ENCODE measurements at places on chromosomes 13 and 19.

GRCh38 chr19:29666578-29667386 lies 1.5 kb downstream of the PLEKHF1 start:
- no peak for DNase-seq

GRCh38 chr13:65401315-65401714 lies 1828.8 kb downstream of the PCDH9 start:
- DNase-seq, result no peak

DNA sequence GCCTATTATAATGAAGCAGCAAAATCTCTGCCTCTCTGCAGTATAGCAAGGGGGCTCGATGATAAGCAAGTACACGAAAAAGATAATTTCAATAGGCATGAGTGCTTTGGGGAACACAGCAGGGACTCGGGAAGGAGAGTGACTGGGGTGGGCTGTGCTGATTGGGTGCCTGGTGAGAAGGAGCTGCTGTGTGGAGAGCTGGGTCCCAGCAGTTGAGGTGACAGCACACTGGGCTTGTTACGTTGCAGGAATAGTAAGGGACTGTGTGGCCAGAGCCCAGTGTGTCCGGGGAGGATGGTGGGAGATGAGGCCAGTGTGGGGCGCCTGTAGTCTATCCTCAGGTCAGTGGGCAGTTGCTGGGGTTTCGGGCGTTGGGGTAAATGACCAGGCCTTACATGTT lies 17.4 kb downstream of the WDR62 start:
- DNase-seq, result no peak

DNA sequence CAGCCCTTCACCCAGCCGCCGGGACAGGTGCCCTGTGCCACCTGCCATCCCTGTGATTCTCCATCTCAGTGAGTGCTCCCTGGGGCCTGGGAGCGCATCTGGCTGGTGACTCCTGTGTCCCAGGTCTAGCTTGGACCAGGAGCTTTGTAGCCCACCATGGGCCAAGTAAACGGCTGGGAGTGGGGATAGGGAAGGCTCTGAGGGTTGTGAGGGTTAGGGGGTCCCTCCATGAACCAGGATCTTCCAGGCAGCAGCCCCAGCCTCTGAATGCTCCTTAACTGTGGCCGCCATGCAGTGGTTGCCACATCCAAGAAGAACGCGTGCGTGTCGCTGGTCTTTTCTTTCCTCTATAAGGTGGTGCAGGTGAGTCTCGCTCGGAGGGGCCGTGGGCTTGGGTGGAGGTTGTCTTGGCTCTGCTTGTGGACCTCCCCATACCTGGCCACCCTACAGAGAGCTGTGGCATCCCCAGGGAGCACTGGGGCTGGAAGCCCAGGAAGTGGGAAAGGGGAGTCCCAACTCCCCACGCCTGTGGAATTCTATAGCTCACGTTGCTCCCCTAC lies 8.4 kb downstream of the AP1M1 start:
- no peak for DNase-seq

DNA sequence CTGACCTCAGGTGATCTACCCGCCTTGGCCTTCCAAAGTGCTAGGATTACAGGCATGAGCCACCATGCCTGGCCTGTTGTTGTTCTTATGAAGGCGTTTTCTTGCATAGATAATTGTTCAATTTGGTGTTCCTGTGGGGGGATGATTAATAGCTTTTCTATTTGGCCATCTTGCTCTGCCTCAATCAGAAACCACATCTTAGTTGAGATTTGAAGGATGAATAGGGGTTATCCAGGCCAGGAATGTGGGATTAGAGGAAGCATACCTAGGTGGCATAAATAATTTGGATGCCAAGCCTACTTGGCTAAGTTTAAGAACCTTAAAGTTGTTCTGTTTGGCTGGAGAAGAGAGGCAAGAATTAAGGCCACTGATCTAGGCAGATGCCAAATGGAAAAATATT lies 44.4 kb downstream of the CCNA1 start:
- DNase-seq, result no peak

DNA sequence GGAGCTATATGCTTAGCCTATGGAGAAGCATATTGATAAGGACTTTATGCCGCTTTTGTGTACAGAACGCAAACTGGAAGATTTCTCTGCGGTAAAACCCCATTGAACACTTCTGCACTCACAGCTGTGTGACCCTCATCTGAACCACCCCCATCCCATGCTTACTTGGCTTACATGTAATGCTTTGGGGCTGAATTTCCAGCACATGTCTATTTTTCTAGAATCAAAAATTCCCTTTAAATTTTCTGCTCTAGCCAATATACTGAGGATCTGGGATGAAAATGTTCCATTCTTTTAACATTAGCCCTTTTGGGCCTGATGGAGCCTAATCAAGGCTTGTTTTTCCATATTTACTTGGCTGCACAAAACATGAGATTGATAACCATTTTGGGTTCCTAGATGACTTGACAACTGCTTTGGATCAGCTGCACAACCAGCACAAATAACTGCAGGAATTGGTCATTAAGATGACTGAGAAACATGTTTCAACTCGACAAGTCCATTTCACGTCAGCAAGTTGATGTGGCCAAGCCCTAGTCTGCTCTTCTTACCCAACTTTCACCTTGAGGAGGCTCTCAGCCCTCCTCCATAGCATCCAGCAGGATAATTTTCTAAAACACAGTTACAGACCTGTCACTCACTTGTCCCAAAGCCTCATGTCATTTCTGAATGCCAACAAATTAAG lies 52.4 kb downstream of the TNFSF11 start:
- no peak for DNase-seq

DNA sequence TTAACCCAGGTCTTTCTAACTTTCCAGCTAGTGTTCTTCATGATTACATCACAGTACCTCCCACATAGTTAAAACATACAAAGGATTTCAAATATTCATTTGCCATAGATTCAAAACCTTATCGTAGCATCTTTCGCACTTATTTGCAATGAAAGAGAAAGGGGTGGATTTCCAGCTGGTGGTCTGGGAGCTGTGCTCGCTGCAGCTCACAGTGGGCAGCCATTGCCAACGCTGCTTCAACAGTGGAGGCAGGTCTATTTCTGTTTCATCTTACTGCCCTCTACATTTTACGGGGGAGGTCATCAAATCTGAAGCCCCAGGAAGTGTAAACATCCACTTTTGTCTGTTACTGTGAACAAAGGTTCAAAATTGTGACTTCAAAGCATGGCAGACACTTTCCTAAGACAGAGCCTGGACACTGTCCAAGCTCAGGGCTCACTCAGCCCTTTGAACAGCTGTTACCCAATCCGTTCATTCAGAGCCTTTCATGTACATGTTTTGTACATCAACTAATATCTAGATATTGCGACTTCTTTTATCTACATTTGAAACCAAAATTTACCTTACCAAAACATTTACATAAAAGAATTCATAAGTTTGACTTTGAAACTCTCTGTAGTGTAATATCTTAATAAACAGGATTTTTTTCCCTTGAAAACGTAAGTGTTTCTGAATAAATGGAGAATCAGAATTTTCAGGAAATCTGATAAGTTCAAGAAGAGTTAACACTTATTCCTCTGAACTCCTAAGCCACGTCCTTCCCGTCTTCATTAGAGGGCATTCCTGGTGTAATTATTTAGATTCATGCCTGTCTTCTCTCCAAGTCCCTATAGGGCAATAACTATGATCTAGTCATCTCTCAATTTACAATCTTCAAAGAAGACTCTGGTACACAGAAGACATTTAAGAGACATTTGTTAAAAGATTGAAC lies 25.1 kb downstream of the STARD13 start:
- DNase-seq, result no peak

- no peak for DNase-seq
Measured at GRCh38 chr13:20141238-20142022, 19.4 kb downstream of the GJA3 start.

DNA sequence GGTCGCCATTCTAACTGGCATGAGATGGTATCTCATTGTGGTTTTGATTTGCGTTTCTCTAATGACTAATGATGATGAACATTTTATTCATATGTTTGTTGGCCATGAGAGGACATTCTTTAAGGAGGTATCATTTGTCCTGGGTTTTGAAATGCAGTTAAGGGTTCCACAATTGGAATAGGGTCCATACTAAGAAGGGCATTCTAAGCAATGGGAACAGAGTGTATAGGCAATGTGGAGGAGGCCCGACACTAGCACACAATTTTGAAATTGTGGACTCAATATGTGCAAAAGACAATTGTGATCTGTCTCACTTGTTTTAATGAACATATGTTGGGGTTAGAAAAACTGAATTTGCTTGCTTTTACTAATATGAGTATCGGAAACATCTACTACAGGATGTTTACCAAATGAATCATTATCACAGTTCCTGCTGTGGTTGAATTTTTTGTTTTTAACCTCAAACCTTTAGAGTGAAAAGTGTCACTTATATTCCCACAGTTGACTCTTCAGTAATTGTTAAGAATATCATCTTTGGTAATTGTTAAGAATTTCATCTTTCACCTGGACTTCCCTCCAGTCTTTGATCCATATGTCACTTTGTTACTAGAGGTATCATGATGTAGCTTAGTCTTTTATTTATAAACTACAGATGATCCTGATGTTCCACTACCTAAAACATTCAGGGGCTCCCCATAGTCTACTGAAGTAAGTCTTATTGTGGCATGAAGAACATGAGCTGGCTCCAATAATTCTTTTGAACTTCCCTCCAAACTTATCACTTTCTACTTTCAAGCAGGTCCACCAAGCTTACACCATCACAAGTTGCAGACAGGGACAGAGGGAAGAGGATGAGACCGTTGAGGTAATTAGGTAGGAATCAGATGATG lies 109.7 kb upstream of the KLF12 start:
- DNase-seq, result no peak

DNA sequence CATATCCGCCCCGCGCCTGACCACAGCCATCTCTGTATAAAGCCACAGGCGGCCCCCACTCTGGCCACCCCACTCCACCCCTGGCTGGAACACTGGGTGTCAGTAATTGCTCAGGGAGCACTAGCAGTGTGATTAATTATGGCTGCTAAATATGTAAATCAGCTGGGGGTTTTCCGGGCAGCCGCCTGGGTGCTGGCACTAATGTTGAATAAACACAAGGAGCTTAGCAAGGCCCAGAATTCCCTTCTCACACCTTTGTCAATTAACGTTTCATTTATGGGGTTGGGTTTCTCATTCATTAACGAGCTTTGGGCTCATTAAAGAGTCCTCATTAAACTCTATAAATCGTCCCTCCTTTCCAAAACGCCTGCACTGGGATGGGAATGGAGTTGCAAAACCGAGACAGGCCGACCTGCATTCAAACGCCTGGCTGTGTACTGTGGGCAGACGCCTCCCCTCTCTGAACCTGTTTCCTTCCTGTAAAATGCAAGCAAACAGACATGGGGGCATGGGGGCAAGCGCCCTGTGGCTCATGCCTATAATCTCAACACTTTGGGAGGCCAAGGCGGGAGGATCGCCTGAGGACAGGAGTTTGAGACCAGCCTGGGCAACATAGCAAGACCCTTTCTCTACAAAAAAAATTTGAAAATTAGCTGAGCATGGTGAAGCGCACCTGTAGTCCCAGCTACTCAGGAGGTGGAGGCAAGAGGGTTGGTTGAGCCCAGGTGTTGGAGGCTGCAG lies 17.7 kb upstream of the OLFM2 start:
- DNase-seq, result no peak

GRCh38 chr19:28066161-28066560 lies 1146.8 kb downstream of the UQCRFS1 start:
- DNase-seq, result no peak

DNA sequence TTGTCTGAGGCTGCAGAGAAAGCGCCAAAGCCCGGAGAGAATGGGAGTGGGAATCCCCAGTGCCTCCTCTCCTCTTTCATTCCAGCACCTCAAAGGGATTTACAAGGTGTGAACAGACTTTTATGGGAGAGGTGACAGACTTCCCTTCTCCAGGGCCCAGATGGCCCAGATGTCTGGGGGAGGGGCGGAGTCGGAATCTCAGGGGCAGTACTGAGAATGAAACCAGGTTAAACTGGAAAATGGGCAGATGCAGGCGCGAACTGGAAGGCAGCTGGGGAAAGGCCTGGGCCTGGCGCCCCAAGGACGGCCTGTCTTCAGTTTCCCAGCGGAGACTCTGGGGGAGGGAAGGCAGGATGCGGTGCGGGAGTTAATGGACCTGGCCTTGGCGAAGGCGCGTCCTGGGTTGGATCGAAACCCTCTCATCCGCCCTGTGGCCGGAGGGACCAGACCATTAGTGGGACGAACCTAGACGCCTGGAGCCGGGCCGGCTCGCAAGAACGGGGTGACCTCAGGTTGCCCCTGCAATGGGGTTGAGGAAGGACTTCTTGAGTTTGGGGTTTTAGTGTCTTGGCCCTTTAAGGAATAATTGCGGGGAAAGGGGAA lies 592 bp upstream of the TRIP10 start:
- DNase-seq, result peak; percentile 30

GRCh38 chr13:20397896-20398295 lies 127.8 kb downstream of the CRYL1 start:
- DNase-seq, result no peak

DNA sequence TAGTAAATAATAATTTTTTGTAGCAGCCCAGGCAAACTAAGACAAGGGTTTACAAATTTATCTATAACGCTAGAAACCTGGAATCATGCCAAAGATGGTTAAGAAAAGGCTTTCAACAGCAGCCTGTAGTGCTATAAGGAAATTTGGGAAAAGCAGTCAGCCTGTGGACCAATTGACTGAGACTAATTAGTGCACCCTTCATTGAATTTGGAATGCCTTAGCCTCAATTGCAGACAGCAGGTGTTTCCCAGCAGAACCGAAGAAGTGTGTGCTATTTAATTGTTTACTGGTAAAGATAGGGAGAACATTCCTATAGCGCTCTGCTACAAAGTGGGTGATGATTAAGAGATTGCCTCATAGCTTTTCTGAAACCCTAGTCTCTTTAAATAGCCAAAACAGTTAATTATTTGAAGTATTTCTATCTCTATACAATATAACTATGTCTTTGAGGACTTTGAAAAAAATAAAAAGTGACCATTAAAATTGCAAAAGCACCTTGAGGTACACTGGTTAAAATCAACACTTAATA lies 1884.3 kb upstream of the PCDH20 start:
- no peak for DNase-seq

DNA sequence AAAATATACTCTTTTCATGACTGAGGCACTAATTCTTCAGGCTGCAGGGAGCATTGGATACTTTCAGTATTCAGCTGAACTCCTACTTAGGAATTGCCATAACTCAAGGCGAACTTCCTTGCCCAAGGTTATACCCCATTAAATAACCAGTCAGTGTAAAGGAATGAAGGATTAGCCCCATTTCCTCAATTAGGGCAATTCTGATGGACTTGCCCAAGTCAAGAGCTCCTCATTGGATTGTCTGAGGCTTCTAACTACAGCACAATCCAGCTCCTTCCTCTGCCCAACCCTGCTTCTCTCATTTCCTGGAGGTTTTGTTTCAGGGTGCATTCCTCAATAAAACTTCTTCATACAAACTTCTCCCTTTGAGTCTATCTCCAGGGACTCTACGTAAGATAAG lies 329.2 kb downstream of the LIG4 start:
- DNase-seq, result no peak

DNA sequence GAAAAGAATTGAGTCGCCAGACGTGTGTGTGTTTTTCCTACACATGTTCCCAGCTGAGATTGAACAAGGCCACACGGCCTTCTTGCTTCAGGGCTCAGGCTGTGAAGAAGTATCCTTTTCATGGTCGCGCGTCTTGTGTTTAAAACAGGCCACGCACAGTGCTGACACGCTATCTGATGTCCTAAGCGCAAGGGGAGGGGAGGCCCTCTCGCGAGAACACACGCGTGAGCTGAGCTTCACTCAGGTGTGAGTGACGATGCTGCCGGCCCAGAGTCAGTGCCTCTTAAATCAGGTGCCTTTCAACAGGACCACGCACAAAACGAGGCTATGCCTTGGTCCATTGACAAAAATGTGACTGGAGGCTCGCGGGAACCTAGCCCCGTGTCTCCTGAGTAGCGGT lies 103.7 kb downstream of the TEX29 start:
- DNase-seq, result no peak

GRCh38 chr13:37811441-37811840 lies 58.1 kb downstream of the TRPC4 start:
- no peak for DNase-seq

Measured in activated CD4-positive, alpha-beta T cell treated with anti-CD3 and anti-CD28 coated beads for 1 hour (primary cell).